Fibroblast of lung (primary cell): ENCODE measurements at places on chromosomes 11 and 22. TPM values are rescaled to one million over a fixed set of nuclear protein-coding genes. Genes with fewer than 3 reads are reported as not detected.
A peak's percentile ranks its signal among the peaks of the same experiment; 100 is the strongest.

DNA sequence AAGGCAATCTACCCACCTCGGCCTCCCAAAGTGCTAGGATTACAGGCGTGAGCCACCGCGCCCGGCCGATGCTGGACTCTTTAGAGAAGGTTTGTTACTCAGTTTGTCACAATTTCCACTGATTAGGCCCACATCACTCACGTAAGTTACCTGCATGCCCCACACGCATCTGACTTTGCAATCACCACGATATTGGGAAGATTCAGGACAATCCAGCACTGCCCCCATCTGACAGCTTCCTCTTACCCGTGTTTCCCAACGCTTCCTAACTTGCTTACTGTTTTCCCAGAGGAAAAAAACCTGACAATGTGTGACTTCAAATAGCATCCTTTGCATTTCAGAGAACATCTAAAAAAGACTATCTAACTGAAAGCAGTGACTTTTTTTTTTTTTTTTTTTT lies 21.8 kb upstream of the EIF3M start:
- no peak overlapping the region for H3K27ac ChIP-seq
- H3K4me3 ChIP-seq: no peak overlapping the region
- no peaks in the 10 kb centered on the region for H3K36me3 ChIP-seq
- H3K27me3 ChIP-seq: no peaks in the 10 kb centered on the region

GRCh38 chr11:111798279-111798678 lies 32.1 kb upstream of the PPP2R1B start:
- H3K4me3 ChIP-seq: no peak overlapping the region
- H3K27ac ChIP-seq: no peak overlapping the region
- H3K36me3 ChIP-seq: no peaks in the 10 kb centered on the region
- H3K4me1 ChIP-seq: peaks cover 3% of the 10 kb centered on the region
- no peaks in the 10 kb centered on the region for H3K27me3 ChIP-seq
- no peak for DNase-seq

DNA sequence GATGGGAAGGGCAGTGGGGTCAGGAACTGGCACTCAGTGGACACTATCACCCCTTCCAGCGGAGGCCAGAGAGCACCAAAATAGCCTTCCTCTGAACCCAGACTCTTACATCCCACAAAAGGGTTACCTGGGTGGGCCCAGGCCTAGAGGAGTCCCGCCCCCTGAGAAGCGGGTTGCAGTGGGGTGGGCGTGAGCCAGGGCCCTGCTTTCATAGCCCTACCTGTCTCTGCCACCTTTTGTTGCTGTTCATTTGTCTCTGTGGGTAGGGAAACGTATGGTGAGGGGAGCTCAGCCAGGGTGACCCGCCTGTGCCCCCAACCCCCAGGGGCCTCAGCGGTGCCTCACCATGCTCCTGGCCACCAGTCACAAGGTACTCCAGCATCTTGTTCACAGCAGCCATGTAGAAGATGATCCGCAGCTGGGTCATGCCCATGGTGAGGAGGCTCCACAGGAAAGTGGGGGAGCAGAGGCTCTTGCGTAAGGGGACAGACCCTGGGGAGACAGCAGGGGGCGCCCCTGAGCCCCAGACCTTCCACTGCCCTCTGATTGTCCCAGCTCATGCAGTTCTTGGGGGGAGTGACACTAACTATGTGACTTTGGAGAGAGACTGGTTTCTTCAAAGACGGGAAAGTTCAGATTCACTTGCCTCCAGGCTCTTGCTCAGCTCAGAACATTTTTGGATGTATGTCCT lies 24.0 kb downstream of the SLC43A1 start:
- DNase-seq: peak; percentile 34
- no peaks in the 10 kb centered on the region for H3K36me3 ChIP-seq
- H3K27ac ChIP-seq: no peak overlapping the region
- no peaks in the 10 kb centered on the region for H3K4me1 ChIP-seq

DNA sequence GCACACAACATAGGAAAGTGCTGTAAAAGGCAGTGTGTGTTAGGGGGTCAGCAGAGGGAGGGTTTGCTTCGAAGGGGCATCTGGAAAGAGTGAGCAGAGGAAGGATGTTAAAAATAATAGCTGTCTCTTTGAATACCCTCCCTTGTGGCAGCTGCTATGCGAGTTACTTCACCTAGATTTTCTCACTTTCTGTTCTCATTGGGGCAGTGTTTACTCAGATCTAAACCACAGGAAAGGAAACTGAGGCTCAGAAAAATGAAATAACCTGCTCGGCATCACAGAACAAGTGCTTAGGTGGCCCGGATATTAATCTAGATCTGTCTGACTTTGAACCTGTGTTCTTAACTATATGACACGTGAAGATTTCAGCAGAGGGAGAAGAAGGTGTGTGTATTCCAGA lies 125.3 kb downstream of the C11orf91 start:
- H3K36me3 ChIP-seq: no peaks in the 10 kb centered on the region
- H3K4me3 ChIP-seq: no peak overlapping the region
- DNase-seq: no peak
- no peak overlapping the region for H3K27ac ChIP-seq
- H3K27me3 ChIP-seq: no peaks in the 10 kb centered on the region

- no peak for DNase-seq
- H3K27me3 ChIP-seq: no peaks in the 10 kb centered on the region
- no peak overlapping the region for H3K4me3 ChIP-seq
- H3K36me3 ChIP-seq: no peaks in the 10 kb centered on the region
These were observed 206.4 kb downstream of the TTC28 start for GRCh38 chr22:28473258-28473657.

DNA sequence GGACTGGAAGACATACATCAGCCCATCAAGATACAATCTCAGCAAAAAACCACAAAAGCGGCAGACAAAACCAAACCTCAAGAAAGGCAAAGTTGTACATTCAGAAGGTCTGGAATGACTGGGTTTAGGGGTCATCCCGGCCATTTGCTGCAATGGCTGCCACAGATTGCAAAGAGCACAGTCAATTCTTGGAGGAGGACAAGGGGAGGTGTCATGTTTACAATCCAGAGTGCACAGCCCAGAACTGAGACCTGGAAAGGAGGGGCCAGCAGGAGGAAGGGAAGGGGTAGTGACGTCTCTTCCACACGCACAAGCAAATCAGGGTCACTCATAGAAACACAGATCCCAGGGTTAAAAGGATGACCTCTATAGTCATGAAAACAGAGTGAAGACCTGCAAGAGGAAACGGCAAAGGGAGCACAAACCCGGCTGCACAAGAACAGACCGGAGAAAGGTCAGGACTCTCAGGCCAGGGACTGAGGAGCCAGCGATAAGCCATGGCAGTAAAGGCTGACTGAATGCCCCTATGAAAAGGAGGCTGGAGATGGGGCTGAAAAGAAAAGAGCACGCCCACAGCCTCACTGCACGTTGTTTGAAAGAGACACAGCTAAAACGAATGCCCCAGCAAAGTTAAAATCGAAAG lies 18.2 kb upstream of the MUC5AC start:
- no peaks in the 10 kb centered on the region for H3K27me3 ChIP-seq
- no peaks in the 10 kb centered on the region for H3K36me3 ChIP-seq
- H3K4me1 ChIP-seq: no peaks in the 10 kb centered on the region
- H3K27ac ChIP-seq: no peak overlapping the region
- peak; percentile 85 for DNase-seq

DNA sequence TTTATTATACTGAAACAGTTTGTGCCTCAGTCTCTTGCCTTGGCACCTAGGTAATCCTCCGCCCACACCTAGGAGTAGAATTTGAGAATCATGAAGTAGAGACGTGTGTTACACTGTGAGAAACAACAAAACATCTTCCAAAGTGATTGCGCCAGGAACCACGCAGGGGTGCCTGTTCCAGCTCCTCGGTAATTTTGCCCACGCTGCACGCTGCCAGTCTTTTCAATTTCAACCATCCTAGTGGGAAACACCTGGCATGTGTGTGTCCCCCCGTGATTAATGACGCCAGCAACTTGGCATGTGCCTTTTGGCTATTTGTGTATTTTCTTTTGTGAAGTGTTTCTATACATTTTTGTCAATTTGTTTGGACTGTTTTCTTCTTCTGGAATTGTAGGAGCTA lies 919.1 kb downstream of the BRD1 start:
- DNase-seq: no peak
- H3K27me3 ChIP-seq: no peaks in the 10 kb centered on the region
- no peak overlapping the region for H3K27ac ChIP-seq
- no peak overlapping the region for H3K4me3 ChIP-seq

GRCh38 chr11:111204211-111204610 lies 41.3 kb upstream of the POU2AF2 start:
- no peaks in the 10 kb centered on the region for H3K36me3 ChIP-seq
- DNase-seq: no peak
- no peaks in the 10 kb centered on the region for H3K27me3 ChIP-seq
- peaks cover 7% of the 10 kb centered on the region for H3K4me1 ChIP-seq
- H3K27ac ChIP-seq: no peak overlapping the region

DNA sequence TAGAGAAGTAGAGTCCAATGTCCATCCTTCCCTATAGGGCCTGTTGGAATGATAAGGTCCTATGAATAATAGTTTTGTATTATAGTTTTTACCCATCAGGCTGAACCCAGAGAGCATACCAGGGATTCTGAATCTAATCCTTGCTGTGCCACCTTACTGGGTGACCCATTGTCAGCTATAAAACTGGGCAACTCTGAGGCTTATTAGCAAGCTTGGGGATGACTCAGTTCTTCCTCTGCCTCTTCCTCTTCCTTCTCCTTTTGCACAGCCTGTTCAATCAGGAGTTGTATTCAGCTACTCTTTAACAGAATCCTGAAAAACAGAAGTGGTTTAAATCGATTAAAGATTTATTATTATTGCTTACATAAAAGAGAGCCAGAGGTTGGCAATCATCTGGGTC lies 8.9 kb downstream of the HEPHL1 start:
- no peaks in the 10 kb centered on the region for H3K36me3 ChIP-seq
- no peak for DNase-seq
- H3K27ac ChIP-seq: no peak overlapping the region
- H3K4me1 ChIP-seq: no peaks in the 10 kb centered on the region

DNA sequence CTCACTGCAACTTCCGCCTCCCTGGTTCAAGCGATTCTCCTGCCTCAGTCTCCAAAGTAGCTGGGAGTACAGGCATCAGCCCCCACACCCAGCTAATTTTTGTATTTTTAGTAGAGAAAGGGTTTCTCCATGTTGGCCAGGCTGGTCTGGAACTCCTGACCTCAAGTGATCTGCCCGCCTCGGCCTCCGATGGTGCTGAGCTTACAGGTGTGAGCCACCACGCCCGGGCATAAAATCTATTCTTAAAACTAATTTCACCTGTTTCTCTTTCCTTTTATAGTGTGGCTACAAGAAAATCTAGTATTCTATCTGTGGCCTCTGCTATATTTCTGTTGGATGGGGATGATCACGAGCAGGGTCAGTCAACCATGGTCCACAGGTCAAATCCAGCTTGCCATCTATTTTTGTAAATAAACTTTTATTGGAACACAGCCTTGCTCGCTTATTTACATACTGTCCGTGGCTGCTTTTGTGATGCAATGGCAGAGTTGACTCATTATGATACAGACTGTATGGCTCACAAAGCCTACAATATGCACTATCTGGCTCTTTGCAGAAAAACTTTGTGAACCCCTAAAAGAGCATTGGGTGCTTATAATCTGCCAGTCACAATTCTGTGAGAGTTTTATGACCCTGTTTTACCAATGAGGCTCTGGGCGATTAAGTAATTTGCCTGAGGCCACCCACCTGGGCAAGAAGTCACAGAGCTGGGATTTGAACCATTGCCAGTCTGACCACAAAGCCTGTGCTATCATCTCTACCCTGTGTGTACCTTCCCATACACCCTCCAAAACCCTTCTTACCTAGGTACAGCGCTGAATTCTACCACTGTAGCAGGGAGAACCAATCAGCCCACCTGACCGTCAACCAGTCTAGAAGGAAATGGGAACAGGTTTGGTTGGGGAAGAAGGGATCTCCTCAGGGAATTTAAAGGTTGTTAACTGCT lies 28.3 kb downstream of the SLC1A2 start:
- no peaks in the 10 kb centered on the region for H3K27me3 ChIP-seq
- no peak overlapping the region for H3K4me3 ChIP-seq
- H3K27ac ChIP-seq: no peak overlapping the region
- peaks cover 16% of the 10 kb centered on the region for H3K4me1 ChIP-seq

GRCh38 chr11:18253233-18253632 lies 4.8 kb upstream of the SAA2 start:
- H3K27ac ChIP-seq: no peak overlapping the region
- peaks cover 5% of the 10 kb centered on the region for H3K27me3 ChIP-seq
- H3K4me1 ChIP-seq: no peaks in the 10 kb centered on the region

DNA sequence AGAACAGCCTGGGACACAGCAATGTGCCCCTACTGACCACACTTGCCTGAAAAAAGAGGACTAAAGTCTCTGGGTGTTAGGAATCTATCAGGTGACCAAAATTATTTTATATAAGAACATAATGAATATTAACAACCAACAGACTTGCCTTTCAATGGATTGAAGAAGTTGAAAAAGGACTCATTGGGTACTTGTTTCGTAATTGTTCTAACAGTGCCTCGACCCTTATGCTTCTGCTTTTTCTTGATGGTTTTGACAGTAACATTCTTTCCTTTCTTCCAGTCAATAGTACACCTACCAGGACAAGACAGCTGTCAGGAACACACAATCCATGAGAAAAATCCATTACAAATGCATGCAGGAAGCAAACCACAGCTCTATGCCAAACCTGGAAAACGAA lies 29.0 kb upstream of the PHLDA2 start:
- peaks cover 15% of the 10 kb centered on the region for H3K36me3 ChIP-seq
- H3K4me3 ChIP-seq: no peak overlapping the region
- no peaks in the 10 kb centered on the region for H3K4me1 ChIP-seq

GRCh38 chr22:22721681-22722354 lies 77.4 kb downstream of the GGTLC2 start:
- DNase-seq: peak; percentile 84
- no peaks in the 10 kb centered on the region for H3K36me3 ChIP-seq
- no peak overlapping the region for H3K4me3 ChIP-seq
- no peak overlapping the region for H3K27ac ChIP-seq
- H3K27me3 ChIP-seq: no peaks in the 10 kb centered on the region

GRCh38 chr11:132312701-132313111 lies 942.3 kb downstream of the NTM start:
- no peaks in the 10 kb centered on the region for H3K36me3 ChIP-seq
- DNase-seq: peak; percentile 35
- no peaks in the 10 kb centered on the region for H3K4me1 ChIP-seq
- H3K27ac ChIP-seq: no peak overlapping the region

GRCh38 chr22:32533265-32534111 lies 58.9 kb downstream of the FBXO7 start:
- DNase-seq: peak; percentile 24
- H3K27ac ChIP-seq: peak overlapping the region; percentile 43
- H3K27me3 ChIP-seq: no peaks in the 10 kb centered on the region
- no peak overlapping the region for H3K4me3 ChIP-seq

DNA sequence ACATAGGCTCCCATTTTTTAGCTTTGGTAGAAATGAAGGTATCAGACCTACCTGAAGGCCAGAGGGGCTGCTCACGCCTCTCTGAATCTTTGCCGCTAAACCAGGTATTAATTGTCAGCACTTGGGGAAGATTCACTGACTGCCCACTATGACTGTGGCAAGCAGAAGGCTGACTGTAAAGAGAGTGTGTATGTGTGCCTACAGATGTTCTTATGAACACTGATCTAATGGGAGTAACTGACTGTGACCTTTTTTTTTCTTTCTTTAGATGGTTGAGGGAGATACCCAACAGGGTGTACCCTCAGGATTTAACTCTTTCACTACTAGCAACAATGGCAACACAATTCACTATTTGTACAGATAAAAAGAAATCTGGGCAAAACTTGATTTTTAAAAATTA lies at the start of gene RAG2:
Gene RAG2, minus strand, starts transcription at position 186 of the 400 bp plus-strand sequence. CDS start 4,068 bp downstream, outside the sequence.
- H3K36me3 ChIP-seq: no peaks in the 10 kb centered on the region
- no peaks in the 10 kb centered on the region for H3K27me3 ChIP-seq
- H3K27ac ChIP-seq: no peak within 1 kb of the TSS

GRCh38 chr11:8352103-8352875 lies 88.6 kb upstream of the LMO1 start:
- H3K4me1 ChIP-seq: no peaks in the 10 kb centered on the region
- DNase-seq: no peak
- peaks cover 7% of the 10 kb centered on the region for H3K27me3 ChIP-seq
- no peaks in the 10 kb centered on the region for H3K36me3 ChIP-seq

Gene GVQW3
- total RNA-seq: 1.3 and 1.8 TPM in 2 replicates

Gene LMNTD2
- 0.17 and 0.26 TPM in 2 replicates for total RNA-seq

Gene MUC5AC
- total RNA-seq: not detected in 2 replicates
